Stimulated activated CD8-positive, alpha-beta memory T cell treated with anti-CD3 and anti-CD28 coated beads, Interleukin-2, amount 100 ng/mL, for 1 hour (primary cell): ENCODE measurements at places on chromosomes 5 and 9.
A peak's percentile ranks its signal among the peaks of the same experiment; 100 is the strongest.

GRCh38 chr9:91035825-91036208 lies 234.2 kb downstream of the SYK start:
- no peak for DNase-seq

GRCh38 chr5:171418982-171419687 lies at the start of gene FGF18:
FGF18 (plus strand) TSS chr5:171419647; CDS start chr5:171420200, 553 bp downstream.
- no peak for DNase-seq

GRCh38 chr5:102511666-102512065 lies 12.9 kb upstream of the SLCO6A1 start:
- DNase-seq, result no peak

- peak; percentile 21 for DNase-seq
Observed at GRCh38 chr5:149264439-149265067, 7.1 kb upstream of the AFAP1L1 start.

GRCh38 chr9:131628459-131629225 lies 83.3 kb downstream of the PRRT1B start:
- DNase-seq, result no peak

- DNase-seq, result no peak
Observed at GRCh38 chr5:82421119-82421518, 143.0 kb upstream of the RPS23 start.
